Panc1 (cell line): ENCODE measurements at places on chromosomes 7 and 10.

GRCh38 chr7:146116521-146117222, at the start of gene CNTNAP2:
CNTNAP2 (plus strand) TSS chr7:146116801; CDS start chr7:146116877, 76 bp downstream.
- DNase-seq, result no peak

DNA sequence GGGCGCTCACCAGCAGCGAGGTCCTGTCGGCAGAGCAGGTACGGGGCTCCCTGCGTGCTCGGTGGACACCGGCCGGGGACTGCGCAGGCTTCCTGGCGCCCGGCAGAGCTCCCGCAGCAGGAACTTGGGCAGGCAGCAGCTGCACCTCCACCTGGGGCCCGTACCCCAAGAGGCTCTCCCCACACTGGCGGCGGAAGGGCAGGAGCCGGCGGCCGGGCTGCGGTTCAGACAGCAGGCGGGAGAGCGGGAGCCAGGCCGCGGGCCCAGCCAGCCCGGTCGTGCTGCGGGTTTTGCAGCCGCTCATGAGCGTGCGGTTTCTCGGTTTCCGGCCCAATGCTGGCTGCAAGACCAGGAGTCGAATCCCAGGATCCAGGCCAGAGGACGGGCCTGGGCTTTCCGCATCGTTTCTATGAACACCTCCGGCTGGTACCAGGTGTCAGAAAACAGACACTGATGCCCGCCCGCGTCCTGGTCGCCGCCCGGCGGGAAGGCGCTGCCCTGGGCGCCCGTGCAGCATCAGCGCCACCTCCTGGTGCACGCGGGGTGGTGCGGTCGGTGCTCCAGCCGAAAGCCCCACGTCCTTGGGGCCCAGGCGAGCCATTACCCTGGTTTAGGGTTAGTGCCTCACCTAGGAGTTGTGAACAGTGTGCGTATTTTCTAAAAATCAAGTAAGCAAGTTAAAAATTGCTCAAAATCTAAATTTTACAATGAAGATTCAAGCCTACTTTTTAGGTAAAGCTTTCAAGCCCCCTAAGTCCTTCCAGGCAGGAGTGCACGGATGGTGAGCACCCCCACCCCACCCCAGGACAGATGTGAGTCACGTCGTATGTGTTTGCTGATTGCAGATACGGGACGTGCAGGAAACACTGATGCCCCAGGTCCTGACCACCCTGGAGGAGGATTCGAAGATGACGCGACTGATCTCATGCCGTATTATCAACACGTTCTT, 47.4 kb upstream of the PRKAR1B start:
- DNase-seq, result no peak

- peak; percentile 97 for DNase-seq
These were observed 17.7 kb downstream of the ADAM8 start for GRCh38 chr10:133258818-133259601.

DNA sequence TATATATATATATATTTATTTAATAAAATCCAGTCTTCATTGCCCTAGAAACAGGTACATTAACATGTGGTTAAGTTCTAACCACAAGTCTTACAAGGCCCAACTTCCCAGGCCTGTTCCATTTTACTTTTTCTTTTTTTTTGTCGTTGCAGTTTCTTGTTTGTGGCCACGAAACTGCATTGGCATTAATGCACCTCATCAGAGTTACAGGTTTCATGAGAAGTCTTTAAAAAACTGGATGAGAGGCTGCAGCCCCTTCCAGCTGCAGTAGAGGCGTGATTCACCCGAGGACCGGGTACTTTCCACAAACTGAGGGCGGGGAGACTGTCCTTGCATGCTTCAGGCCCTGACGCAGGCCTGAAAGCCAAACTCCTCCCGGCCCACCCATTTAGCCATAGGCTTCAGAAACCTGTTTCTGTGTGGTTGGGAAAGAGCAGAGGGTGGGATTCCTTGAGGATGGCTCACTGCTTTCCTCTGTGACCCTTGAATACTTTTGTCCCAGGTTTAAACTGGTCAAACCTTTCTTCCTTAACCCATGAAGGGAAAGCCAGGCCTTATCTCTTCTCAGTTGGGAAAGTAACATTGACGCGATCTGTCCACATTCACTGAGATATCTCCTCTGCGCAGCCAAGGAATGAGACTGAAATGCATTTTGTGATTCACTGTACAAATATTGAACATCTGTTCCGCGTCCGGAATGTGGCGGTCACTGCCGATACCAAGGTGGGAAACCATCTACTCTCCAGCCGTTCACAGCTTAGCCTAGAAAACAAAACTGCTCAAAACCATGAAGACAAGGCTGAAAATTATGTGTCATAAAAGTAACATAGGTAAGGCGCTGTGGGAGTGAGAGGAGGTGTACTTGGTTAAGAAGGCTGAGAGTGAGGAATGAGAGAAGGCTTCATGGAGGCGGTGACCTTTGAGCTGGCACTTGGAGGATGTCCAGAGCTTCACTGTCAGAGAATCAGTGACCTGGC, 311.7 kb downstream of the GATA3 start:
- peak; percentile 39 for DNase-seq
